NCI-H187 treated with DMSO at 0.1 percent for 48 hours (cell line): ENCODE measurements at places on chromosomes 6 and 20.

DNA sequence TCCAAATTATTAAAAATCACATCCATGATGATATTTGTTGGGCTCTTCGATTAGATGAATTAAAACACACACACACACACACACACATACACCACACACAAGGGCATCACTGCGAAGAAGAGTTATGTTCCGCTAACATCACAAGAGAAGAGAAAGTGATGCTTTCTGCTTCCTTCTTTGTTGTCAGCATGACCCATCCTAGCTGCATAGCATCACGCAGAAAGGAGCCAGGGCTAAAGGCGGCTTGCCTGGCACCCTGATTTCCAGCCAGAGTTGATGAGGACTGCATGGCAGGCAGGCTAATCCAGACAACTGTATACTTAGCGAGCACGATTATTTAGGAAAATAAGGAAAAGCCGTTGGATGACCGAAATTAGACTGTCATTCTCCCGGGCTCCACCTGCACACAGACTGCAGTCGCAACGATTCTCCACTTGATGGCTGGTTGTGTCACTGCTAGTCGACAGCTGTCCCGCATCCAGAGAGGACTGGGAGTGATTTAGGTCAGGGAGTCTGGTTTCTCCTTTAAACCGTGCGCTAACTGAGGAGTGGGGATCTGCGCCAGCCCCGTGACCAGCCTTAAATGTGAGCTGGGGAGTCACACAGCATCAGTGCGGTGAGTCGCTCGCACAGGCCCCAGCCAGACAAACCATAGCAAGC is 70.6 kb upstream of the SOX4 start:
- DNase-seq: no peak

GRCh38 chr20:20095114-20095872 is 43.0 kb downstream of the CFAP61 start:
- DNase-seq: no peak

GRCh38 chr6:151494235-151494935 is 568 bp downstream of the CCDC170 start:
- DNase-seq: no peak

- no peak for DNase-seq
Observed at GRCh38 chr20:23484081-23484480, 6.8 kb upstream of the CST8 start.

GRCh38 chr6:138597336-138597735 is 98.0 kb upstream of the NHSL1 start:
- no peak for DNase-seq

GRCh38 chr6:124765280-124765679 is 197.0 kb upstream of the RNF217 start:
- no peak for DNase-seq
